ENCODE measurements at places on chromosomes 6 and 20.

DNA sequence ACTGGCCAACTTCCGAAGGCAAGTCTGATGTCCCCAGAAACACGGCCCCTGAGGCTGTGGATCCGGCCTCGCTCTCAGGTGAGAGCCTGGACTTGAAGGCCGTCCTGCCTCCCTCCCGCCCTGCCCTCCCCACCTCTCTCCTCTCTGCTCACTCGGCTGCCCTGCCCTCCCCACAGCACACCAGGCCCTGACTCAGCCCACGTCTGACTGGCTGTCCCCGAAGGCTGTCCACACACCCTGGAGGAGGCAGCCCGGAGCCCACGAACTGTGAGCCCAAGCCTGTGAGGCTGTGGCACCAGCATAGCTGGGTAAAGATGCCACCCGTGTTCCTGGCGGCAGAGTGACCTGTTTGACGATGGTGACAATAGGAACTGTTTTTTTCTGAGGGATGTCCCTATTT lies 16.3 kb downstream of the GATA5 start:
- no peak for DNase-seq

DNA sequence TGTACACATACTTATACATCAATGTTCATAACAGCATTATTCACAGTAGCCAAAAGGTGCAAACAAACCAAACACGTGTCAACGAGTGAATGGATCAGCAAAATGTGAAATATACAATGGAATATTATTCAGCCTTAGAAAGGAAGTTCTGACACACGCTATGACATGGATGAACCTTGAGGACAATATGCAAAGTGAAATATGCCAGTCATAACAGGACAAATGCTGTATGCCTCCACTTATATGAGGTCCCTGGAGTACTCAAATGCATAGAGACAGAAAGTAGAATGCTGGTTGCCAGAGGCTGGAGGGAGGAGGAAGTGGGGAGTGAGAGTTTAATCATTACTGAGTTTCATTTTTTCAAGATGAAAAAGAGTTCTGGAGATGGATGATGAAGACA lies 37.8 kb upstream of the IGF2R start:
- DNase-seq = no peak

GRCh38 chr6:285030-285771 lies 7.1 kb upstream of the DUSP22 start:
- DNase-seq = no peak

DNA sequence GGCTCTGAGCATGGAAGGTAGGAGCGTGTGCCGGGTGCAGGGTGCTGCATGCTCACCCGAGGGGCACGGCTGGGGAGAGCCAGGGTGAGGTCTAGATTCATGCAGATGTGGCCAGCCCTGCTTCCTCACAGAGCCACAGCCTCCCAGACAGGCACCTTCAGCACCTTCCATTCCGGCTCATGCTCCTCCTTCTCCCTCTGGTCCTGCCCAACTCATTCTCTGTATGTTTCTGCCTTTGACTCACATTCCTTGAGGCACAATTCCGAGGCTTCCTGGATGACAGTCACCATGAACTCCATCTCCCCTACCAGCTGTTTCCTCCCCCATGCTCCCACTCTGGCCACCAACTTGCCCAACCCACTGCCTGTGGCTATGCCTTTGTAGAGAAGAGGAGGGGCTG lies 35.4 kb downstream of the DACT2 start:
- DNase-seq = no peak

GRCh38 chr6:1988843-1989242 lies 256.6 kb downstream of the GMDS start:
- DNase-seq = no peak

DNA sequence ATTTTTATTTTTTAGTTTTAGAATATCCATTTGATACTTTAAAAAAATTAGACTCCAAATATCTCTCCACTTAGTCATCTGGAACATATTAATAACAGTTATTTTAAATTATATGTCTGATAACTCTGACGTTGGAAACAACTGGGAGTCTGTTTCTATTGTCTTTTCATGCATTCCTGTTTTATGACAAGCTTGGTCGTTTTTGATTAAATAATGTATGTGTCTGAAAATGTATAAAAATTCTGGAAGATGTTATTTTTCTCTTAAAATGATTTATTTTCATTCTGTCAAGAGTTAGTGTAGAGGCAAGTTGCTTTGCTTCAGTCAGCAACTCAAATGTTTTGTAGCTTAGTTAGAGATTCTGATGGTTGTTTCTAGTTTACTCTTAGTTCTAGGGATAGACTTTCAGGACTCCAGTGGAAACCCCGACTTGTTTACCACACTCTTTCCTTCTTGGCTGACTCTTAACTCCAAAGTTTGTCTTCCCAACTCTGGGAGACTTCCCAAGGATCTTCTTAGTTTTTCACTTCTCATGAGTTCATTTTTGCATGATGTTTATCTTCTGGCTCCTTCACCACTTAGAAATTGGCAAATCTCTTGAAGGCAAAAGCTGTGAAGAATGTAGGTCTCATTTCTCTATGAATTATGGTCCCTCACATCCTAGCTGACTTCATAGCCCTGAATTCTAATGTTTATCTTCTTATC lies 190.9 kb downstream of the LAMA2 start:
- no peak for DNase-seq

- DNase-seq = no peak
These were observed 1.1 kb downstream of the FNDC1 start for GRCh38 chr6:159170333-159170672.

DNA sequence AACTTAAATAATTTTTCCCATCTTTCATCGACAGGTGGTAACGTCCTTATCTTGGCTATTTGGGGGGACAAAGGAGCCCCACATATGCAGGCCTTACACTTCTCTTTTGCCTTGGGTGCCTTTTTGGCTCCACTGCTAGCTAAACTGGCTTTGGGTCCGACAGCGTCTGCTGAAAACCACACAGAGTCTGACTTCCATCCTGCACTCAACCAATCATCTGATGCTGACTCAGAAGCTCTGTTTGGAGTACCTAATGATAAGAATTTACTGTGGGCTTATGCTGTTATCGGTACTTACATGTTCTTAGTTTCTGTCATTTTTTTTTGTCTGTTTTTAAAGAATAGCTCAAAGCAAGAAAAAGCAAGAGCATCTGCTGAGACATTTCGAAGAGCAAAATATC lies 178.5 kb downstream of the SLC16A10 start:
- DNase-seq = no peak

DNA sequence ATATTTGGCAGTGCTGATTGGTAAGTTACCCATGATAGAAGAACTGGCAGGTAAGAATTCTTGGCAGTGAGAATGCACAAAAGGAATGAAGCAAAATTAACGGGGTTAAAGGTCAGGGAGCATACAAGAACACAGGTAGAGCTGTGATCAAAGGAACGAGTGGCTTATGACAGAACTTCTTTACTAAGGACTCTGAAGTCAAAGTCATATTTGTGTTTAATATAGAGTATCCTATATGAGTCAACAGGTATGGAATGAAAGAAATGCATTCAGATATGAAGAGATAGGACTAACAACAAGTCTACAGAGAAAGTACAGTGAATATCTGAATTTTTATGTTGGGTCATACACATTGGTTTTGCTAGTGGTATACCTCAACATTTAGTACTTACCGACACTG lies 209.0 kb upstream of the CITED2 start:
- DNase-seq = no peak

GRCh38 chr6:138577151-138577915 lies 78.0 kb upstream of the NHSL1 start:
- DNase-seq = no peak

- DNase-seq = no peak
These were observed 463.8 kb downstream of the BMP2 start for GRCh38 chr20:7231303-7231702.

- no peak for DNase-seq
These were observed 305.8 kb upstream of the PRDM1 start for GRCh38 chr6:105780146-105780860.

DNA sequence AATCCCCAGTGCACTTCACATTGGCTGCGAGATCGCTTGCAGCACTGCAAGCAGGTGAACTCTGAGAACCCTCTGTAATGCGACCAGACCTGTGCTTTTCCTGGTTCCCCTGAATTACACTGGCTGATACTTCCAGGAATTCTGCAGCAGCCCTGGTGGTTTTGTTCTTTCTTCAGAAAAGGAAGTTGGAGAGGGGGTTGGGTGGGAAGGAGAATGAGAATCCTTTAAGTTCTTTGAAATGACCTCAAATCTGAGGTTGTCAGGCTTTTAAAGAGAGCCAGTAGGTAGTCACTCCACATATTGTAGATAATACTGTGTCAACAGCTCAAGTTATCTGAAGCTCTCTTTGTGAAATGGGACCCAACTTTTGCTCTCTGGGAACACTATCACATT lies 62.4 kb downstream of the GCNT2 start:
- no peak for DNase-seq

DNA sequence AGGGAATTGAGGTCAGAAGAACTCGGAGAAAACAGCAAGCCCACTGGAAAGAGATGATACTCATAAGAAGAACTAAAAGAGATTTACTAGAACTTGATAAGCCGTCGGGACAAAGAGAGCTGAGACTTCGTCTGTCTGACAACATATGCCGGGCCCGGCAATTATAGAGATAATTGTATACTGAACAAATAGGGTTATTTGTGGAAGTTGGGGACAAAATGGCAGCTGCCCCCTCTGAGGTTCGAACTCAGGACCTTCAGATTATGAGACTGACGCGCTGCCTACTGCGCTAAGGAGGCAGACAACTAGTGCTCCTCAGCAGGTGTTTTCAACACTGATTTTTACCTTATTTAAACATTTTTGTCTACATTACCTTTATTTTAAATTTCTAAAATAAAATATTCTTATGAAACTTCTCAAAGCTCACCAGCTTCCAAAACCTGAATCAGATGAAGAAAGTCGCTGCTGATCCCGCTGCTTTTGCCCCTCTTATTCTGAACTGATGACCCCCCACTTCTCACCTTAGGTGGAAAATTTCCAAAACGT lies 29.3 kb upstream of the TRIM27 start:
- no peak for DNase-seq

DNA sequence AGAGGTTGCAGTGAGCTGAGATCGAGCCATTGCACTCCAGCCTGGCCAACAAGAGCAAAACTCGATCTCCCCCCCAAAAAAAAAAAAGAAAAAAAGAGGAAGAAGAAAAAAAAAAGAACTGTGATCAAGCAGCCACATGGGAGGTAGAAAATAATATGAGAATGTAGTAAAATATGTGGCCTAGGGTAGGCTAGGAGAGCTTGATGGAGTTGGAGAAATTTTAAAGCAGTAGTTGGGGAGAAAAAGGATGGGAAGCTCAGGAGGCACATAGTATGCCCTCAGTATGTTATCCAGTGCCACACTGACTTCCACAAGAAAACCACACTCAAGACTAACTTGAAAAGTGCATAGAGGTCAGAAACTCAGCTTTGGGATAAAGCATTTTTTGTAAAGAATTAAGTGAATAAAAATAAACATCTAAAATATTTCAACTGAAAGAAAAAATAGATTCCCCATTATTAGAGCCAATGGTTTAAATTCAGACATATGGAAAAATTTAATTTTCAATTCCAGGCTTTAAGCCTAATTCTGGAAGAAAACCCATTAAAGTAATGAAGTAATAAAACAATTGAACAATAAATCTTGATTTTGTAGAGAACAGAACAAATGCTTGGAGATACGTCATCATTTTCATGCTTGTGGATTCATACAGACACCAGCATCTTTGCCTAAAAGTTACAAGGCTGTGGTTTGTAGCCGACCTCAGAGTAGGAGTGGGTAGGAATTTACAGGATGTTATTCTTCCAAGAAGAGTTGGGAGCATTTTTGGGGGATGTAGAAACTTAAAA lies 34.7 kb downstream of the PLEKHG1 start:
- no peak for DNase-seq

GRCh38 chr20:49561806-49562205 lies 6.1 kb downstream of the PTGIS start:
- no peak for DNase-seq

- DNase-seq = no peak
These were observed 53.3 kb downstream of the SYNDIG1 start for GRCh38 chr20:24522452-24523330.

DNA sequence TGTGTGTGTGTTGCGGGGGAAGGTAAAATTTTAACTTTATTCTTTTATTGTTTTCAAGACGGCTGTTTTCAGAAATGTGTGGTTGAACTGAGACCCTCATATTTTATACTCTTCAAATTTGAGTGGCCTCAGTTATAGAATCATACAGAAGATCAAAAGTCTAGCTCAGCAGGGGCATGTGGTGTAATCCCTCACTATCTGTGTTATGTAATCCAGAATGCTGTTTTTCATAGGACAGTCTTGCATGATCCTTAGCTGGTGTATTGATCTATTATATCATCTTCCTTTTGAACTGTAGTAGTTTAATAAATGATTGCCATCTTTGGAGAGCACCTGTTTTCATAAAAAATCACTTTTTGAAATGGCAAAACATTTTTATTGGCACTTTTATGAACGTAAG lies 1.4 kb downstream of the PLCB4 start:
- no peak for DNase-seq

DNA sequence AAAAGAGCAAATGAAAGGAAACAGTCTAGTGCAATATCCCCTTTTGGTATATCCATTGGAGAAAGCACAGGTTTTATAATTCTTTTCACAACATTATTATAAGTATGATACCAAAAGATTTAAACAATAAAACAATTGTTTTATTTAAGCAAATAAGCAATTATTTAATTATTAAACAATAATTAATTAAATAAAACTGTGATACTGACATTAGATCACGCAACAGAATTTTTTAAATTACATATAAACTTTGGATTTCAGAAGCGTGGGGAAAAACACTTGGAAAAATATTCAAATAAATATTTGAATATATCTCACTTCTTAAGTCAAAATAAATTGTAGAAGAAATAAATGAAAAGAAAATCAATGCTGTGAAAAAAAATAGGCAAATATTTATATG lies 76.2 kb upstream of the STXBP5 start:
- no peak for DNase-seq

DNA sequence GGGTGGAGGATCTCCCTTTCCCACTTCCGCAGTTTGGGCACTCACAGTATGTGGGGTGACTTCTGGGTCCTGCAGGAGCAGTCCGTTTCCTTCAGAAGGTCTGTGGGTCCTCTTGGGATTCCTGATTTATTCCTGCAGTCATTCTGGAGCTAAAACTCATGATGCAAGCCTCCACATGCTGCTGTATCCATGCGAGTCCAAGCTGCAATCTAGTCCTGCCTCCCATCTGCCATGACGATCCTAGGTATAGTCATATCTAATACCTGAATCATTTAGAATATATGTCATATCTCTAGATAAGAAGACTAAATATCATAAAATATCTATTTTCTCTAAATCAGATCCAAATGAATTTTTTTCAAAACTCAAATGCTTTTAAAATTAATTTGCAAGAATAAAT lies 103.4 kb upstream of the AHI1 start:
- DNase-seq = no peak

- DNase-seq = no peak
These were observed 51.5 kb upstream of the KIF25 start for GRCh38 chr6:167946007-167946406.

DNA sequence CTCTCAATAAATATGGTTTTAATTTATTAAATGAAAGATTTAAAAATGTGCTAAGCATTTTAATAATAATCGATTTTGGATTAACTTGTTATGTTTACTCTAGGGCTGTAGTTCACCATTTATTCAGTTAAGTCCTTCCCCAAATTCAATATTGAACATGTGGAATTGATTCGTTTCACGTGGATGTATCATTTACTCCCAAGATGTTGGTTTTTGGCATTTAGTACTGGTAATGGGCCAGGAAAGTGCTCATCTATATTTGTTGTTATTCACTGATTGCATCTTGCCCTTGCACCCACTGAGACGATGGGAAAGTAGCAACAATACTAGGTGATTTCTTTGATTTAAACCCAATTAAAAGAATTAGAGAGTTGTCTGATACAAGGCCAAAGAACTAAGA lies 97.1 kb downstream of the ESR1 start:
- no peak for DNase-seq
